ENCODE measurements at places on chromosomes 5 and 9.
A peak's percentile ranks its signal among the peaks of the same experiment; 100 is the strongest.

DNA sequence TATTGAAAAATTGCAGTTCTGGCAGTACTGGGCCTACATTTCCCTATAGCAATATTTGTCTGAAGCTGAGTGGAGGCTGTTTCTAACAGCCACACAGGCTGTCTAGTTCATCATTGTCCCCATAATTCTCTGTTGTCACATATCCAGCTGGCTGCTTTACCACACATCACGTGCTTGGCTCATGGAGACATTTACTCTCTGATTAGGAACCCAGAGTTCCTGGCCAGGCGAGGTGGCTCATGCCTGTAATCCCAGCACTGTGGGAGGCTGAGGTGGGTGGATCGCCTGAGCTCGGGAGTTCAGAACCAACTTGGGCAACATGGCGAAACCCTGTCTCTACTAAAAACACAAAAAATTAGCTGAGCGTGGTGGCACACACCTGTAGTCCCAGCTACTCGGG lies 81.4 kb downstream of the PGM5 start:
- DNase-seq, result no peak

DNA sequence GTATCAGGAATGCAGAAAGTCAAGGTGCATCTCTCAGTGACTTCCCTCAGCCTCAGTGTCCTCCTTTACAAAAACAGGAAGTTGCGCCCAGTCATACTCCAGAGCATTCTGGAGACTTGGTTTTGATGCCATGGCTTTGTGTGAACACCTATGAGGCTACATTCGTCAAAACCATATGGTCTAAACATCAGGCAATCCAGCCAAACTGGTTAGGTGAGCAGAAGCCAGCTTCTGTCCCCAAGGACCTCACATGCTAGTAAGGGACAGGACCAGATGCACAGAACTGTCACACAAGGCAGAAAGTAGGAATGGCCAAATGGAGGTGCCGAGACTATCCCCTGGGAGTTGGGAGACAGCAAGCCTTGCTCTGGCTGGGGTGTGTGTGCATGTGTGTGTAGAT lies 217.2 kb downstream of the MELK start:
- DNase-seq, result no peak

GRCh38 chr9:99894826-99895225 lies 11.6 kb upstream of the STX17 start:
- DNase-seq, result no peak

GRCh38 chr5:51381761-51382474 lies 1.3 kb upstream of the ISL1 start:
- DNase-seq, result no peak

DNA sequence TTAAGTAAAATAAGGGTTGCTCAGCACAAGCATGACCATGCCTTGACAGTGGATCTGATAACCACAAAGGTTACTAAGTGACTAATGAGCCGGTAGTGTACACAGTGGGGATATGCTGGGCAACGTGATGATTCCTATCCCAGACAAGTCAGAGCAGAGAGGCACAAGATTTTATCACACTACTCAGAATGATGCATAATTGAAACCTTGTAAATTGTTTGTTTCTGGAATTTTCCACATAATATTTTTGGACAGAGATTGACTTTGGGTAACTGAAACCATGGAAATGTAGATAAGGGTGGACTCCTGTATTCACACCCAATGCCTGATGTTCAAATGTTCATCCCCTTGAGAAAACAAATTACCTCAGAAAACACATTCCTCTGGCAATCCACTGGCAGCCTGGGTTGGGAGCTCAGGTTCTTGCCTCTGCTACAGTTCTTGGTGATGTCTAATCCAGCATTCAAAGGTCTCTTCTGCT lies 16.2 kb upstream of the ERAP1 start:
- peak; percentile 84 for DNase-seq

DNA sequence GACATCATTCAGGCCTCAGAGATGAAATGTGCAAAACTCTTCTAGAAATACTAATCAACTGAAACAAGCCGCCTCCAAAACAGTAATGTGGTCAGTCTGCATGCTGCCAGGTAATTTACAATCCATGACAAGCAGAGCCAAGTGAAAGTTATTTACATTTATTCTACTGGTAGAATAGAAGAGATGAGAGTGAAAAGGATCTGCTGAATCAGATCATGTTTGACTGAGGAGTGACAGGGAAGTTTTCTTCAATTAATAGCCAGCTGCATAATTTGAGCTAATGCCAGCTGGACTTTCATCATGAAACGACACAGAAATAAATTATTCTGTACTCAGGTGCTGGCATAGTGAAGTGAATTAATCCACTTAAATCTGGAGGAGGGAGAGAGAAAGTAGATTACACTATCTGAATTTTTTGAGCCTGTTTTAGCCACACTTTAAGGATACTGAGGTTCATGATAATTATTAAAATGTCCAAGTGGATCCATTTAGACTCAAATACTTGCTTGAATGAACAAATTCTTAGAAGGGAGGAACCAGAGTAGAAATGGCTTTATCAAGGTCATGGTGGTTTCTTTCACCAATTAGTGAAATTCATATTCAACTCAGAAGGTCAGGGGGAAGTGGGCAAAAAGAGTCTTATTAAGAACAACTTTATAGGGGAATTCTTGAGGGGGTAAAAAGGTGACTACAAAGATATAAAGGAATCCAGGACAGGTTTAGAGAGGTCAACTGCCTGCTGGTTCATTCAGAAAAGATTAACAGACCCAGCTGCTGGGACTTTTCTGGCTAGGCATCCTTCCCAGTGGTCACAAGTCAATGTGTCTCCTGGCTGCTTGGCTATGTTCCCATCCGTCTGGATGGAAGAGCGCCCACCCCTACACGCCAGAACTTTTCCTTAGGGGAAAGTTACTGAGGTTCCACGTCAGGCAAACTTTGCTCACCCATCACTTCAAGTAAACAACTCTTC lies 350.4 kb downstream of the PDE4D start:
- no peak for DNase-seq

DNA sequence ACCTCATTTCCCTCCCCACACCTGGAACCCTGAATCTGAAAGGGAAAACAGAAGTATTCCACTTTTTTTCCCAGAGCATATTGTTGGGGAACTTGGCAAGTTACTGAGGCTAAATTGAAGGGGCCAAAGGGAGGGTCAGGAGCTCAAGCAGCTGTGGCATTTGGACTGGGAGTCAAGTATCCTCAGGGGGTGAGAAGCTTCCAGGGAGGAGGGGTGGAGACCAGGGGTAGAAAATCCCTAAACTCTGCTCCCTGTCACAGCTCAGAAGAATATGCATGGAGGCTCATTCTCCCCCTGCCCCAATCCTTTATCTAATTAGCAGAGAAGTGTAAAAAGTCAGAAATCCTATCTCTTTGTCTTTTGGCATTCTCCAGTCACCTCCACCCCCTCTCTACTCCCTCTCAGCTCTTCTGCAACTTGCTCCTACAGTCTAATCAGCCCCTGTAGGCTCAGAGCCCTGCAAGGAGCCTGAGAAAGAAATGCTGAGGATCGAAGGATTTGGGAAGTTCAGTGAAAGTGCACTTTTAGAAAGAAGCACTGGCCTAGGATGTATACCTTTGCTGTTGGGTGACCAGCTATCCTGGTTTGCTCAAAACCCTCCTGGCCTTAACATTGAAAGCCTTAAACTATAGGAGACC lies 5.7 kb upstream of the WNT8A start:
- DNase-seq, result no peak

GRCh38 chr9:468766-469426 lies 254.2 kb downstream of the DOCK8 start:
- no peak for DNase-seq

DNA sequence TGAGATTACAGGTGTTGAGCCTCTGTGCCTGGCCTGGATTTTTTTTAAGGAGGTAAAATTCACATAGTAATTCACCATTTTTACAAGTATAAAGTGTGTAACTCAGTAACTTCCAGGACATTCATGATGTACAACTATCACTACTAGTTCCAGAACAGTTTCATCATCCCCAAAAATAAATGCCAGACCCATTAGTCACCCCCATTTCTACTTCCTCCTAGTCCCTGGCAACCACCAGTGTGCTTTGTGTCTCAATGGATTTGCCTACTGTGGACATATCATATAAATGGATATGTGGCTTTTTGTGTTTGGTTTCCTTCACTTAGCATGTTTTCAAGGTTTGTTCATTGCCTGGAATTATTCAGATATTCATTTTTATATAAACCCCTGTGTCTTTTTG lies 72.5 kb upstream of the PANK3 start:
- peak; percentile 49 for DNase-seq

DNA sequence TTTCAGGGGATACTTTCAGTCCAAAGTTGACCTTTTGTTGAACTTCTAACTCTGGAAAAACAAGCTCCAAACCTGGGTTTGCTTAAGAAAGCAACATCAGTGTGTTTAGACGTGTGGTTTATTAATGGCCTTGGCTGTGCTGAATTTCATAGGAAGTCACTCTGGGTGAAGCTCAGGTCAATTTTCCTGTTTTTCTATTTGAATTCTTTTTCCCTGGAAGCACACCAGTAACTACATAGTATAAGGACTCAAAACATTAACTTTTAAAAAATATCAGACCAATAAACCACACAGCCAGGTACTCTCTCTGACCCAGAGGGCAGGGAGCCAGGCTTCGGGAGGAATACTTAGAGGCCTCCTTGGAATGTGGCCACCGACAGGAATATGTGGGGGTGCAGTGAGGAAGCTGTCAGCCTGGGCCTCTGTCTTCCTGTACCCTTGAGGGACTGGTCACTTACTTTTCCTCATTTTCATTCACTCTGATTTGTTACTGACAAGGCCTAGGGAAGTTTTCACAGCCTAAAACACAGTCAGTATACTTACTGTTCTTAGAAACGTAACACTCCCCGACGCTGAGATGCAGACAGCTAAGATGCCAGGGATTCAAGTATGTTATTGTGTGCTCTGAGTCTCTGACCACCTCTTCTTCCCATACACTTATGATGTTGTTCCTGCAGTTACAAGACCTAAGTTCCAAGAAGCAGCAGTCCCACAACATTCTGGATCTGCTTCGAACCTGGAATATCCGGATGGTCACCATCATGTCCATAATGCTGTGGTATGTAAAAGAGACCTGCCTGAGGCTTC lies 18.9 kb downstream of the SLC22A5 start:
- no peak for DNase-seq

DNA sequence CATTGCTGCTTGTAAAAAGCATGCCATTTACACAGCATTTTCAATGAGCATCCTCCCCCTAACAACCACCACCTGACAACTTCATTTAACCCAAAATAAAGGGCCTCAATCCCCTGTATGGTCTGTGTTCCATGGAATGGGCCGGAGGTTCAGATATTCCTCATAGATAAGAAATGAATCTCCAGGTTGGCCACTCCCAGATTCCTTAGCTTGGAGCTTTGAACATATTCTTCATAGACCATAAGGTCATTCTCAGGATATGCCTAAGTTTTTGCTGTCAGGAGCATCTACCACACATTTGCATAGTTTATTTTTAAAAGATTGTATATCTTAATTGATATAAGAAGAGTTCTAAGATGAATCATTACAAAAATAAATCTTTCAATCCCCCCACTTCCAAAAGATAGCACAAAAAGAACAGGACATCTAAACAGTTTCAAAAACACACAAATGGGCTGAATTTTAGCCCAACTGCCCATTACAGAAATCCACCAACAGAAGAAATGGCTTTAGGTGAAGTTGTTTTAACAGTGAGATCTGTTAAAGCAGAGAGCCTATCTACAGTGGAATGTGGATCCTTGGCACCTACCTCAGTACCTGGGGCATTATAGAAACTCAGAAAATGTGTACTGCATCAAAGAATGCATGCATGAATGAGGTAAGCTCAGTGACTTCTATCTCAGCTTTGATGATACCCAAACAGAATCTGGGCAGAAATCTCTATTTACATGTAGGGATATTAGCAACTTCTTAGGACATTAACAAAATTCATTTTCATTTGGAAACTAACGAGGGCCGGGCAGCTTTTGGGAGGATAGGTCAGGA lies 179.8 kb downstream of the SEC61B start:
- DNase-seq, result no peak

GRCh38 chr9:85215416-85215815 lies 526.3 kb downstream of the AGTPBP1 start:
- no peak for DNase-seq

DNA sequence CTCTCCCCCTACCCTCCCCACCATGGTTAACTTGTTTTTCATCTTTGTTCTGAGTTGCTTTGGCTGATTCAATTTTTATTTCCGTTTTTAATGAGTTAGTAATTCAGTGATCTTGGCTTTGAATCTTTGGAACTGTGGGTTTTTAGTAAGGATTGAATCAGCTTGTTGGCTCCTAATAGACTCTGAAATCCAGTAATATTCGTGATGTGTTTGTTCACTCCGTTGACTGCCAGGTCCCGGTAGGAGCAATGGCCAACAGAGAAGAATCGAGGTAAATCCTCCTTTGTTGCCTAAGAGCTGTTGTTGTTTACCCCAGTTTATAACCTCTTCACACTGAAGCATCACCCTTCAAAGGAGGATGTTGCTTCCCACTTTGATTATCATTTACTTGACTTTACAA lies 92.7 kb downstream of the PCSK1 start:
- no peak for DNase-seq

- no peak for DNase-seq
Observed at GRCh38 chr9:124038790-124039633, 27.4 kb downstream of the LHX2 start.

- no peak for DNase-seq
Observed at GRCh38 chr9:92510747-92511146, 25.0 kb downstream of the ECM2 start.

DNA sequence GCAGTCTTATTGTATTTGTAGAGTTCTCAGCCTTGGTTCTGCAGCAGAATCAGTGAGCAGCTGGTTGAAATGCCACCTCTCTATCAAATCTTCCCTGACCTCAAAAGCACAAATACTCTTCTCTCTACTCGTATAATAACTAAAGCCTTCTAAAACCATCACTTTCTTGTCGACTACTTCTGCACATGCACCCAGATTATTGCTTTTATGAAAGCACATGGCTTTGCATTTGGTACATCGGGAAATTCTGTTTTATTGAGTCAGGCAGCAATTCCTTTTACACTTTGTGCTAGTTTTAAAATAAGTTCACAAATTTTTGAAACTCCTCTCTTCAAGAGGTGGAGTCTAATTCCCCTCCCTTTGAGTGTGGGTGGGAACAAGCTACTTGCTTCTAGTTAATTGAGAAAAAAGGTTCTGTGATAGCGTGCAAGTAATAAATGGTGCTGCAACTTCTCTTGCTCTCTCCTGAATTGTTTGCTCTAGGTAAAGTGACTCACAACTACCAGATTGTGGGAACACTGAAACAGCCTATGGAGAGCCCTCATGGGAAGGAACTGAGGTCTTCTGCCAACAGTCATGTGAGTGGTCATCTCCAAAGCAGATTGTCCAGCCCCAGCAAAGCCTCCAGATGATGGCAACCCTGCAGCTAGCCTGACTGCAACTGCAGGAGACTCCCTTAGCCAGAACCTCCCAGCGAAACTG lies 66.0 kb upstream of the TAF1L start:
- DNase-seq, result no peak

- no peak for DNase-seq
Observed at GRCh38 chr9:35274993-35275392, 113.2 kb downstream of the UNC13B start.
